Renal cortical epithelial cell (primary cell): ENCODE measurements at places on chromosomes 3 and 15. TPM values are rescaled to one million over a fixed set of nuclear protein-coding genes. Genes with fewer than 3 reads are reported as not detected.
A peak's percentile ranks its signal among the peaks of the same experiment; 100 is the strongest.

- DNase-seq, result peak; percentile 35
Observed at GRCh38 chr3:25483456-25483855, 55.4 kb downstream of the RARB start.

DNA sequence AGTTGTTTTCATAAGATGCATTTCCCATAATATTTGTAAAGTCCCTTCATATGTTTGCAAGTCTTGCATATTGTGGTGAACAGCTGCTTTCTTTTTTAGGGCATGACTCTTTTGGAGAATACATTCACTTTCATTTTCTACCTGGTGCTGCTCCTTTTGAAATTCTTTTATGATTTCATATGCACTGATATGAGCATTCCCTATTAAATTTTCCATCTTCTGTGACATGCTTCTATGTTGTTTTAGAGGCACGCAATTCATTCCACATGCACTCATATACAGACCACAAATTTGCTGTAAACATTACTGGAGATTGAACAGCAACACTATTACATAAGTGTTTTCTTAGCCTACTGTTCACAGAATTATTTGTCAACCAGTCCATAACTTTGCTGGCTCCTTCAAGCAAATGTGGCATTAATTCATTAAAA is 92.8 kb upstream of the TNFSF10 start:
- DNase-seq, result no peak

The WDR76 gene
- 3.8 and 17.0 TPM in 2 replicates for total RNA-seq

DNA sequence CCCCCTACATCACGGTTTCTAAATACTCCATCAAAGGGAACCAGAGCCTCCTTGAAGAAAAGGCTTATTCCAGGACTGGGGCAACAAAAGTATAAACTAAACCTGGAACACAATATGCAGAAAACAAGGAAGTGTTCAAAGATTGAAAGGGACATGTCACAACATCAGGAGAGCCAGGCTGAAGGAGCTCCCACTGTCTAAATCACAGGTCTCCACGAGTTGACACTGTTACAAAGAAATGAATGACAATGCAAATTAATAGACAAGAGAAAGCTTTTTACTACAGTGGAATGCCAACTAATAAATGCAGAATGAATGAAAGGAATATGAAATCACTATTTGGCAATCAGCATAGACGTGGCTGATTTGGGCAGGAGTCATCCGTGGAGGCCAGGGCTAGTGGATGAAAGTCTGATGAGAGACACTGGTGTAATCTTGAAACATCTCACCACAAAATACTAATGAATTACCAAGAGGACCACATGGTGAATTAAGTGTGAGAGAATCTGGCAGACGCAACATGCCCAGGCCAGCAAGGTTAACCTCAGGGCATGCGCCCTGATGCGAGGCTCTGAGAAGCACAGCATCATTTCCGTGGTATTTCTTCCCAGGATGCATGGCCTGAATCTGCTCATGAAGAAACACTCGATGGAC is 123.8 kb upstream of the TJP1 start:
- no peak for DNase-seq

- no peak for DNase-seq
Observed at GRCh38 chr3:107347751-107348150, 29.5 kb upstream of the CCDC54 start.

The PBRM1 gene
- total RNA-seq, result 43.6 and 91.2 TPM in 2 replicates

DNA sequence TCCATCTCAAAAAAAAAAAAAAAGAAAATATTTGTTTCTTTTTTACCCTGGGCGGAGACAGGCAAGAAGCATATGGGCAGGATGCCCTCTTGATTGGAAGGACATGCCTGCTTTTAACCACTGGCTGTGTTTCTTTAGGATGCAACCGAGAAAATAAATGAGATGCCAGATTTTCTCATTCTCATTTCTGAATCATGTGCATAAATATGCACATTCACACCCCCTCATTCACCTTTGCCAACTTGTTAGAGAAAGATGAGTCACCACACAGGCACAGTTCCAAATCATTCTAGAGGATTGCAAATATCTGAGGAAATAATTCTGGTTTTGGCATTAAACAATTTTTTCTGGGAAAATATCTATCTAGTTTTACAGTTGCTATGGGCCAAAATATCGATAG is 3.3 kb downstream of the LIPH start:
- DNase-seq, result peak; percentile 98

The ALCAM gene
- total RNA-seq, result 379 and 447 TPM in 2 replicates

- no peak for DNase-seq
Observed at GRCh38 chr15:95013381-95013780, 782.0 kb downstream of the MCTP2 start.

The SNTN gene
- total RNA-seq, result not detected in 2 replicates

DNA sequence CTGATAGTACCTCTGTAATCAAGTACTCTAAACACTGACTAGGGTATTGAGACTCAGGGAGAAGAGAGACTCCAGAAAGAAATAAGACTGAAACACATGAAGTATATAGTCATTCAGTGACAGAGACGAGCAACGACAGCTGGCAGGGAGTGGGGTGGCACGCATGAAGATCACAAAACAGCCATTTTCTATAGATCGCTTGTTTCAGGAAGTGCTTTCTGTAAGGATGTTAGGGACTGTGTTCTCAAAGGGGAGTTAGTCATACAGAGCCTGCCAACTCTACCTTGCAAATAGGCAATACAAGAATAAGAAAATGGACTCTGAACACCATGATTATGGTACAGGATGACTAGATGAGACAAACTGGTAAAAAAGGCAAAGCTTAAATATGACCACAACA is 139.5 kb downstream of the TBL1XR1 start:
- DNase-seq, result no peak

GRCh38 chr3:175558261-175558660 is 699.1 kb downstream of the NAALADL2 start:
- no peak for DNase-seq

- peak; percentile 99 for DNase-seq
Observed at GRCh38 chr3:155737844-155738460, 6.9 kb downstream of the PLCH1 start.

The NRROS gene
- 0.20 and 1.9 TPM in 2 replicates for total RNA-seq

The SEMA5B gene
- 3.6 TPM in 1 of 2 replicates, not detected in the other for total RNA-seq

GRCh38 chr15:100849855-100850218 is 29.8 kb upstream of the ALDH1A3 start:
- DNase-seq, result no peak

The MINDY2 gene
- 26.7 and 48.3 TPM in 2 replicates for total RNA-seq

- peak; percentile 73 for DNase-seq
Observed at GRCh38 chr3:149879872-149880271, 66.9 kb downstream of the RNF13 start.

The PIGX gene
- 17.7 and 33.0 TPM in 2 replicates for total RNA-seq

The ABHD2 gene
- 78.7 and 82.1 TPM in 2 replicates for total RNA-seq

The GOLGA8S gene
- 0.10 TPM in 1 of 2 replicates, not detected in the other for total RNA-seq

The WDR72 gene
- 2.3 and 11.8 TPM in 2 replicates for total RNA-seq

The KLHL24 gene
- 78.5 and 122 TPM in 2 replicates for total RNA-seq

DNA sequence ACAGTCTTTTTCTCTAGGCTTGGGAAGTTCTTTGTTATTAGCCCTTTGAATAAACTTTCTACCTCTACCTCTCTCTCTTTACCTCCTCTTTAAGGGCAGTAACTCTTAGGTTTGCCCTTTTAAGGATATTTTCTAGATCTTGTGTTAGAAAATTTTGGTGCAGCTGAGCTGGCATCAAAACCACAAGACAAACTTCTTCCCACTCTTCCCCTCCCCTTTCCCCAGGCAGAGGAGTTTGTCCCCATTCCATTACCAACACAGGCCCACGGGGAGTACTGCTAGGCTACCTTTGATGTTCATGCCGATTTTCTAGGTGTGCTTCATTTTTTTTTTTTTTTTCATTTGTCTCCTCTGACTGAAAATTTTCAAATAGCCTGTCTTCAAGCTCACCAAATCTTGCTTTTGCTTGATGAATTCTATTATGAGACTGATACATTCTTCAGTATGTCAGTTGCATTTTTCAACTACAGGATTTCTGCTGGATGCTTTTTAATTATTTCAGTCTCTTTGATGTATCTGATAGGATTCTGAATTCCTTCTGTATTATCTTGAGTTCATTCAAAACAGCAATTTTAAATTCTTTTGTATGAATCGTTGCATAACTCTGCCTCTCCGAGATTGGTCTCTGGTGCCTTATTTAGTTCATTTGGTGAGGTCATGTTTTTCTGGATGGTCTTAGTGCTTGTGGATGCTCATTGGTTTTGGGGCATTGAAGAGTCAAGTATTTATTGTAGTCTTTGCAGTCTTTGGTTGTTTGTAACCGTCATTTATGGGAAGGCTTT is 112.0 kb downstream of the UBE2E2 start:
- DNase-seq, result peak; percentile 44

DNA sequence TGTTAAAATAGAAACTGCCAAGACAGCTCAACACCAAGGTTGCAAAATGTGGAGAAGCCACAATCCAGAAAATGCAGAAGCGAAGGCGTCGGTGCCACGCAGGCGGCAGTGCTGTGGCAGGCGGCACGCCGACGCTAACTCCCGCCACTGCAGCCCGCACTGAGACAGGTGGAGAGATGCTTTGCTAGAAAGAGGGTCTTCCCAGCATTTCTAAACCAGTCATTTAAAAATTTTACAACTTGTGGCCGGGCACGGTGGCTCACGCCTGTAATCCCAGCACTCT is 23.2 kb downstream of the CYFIP1 start:
- no peak for DNase-seq

DNA sequence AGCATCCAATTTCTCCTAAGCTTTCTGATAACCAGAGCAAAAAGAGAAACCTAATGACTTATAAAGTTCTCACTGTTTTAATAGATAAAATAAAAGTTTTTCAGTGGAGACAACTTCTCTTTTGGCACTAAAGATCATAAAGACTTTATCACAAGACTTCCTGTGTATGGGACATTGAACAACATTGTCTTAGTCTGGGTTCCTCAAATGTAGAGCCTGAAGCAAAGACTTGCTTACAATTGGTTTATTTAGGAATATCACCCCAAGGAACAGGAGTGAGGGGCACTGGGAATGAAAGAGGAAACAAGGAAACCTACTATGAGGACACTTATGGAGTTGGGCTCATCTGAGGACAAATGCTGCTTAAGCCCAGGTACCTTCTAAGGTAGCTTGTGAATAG is 127.4 kb downstream of the B3GALNT1 start:
- DNase-seq, result no peak

- DNase-seq, result no peak
Observed at GRCh38 chr15:43346305-43346704, 15.9 kb upstream of the LCMT2 start.

GRCh38 chr3:35929158-35929557 is 289.8 kb downstream of the ARPP21 start:
- DNase-seq, result no peak

GRCh38 chr3:131847966-131848510 is 186.8 kb downstream of the CPNE4 start:
- DNase-seq, result no peak

GRCh38 chr3:27671101-27671500 is 51.0 kb downstream of the EOMES start:
- peak; percentile 46 for DNase-seq

DNA sequence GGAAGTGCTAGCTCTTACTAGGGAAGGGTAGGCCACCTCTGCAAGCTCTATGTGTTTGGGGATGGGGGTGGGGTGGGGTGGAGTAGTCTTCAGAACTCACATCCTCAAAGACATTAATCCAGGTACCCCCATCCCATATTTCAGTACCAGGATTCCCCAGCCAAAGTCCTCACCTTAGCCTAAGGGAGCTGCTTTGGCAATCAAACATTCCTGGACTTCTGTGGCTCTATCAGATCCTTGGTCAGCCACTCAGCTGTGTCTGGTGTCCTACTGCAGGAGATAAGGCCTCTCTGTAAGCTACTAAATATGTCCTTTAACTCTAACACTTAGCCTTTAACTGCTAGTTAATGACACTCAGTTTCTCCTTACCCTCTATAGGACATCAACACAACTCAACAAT is 26.9 kb downstream of the FAM240A start:
- DNase-seq, result no peak

- no peak for DNase-seq
Observed at GRCh38 chr3:47197287-47197686, 33.4 kb upstream of the SETD2 start.

GRCh38 chr3:188350961-188351360 is 197.0 kb downstream of the LPP start:
- no peak for DNase-seq
